ENCODE measurements at places on chromosomes 3 and 15.

DNA sequence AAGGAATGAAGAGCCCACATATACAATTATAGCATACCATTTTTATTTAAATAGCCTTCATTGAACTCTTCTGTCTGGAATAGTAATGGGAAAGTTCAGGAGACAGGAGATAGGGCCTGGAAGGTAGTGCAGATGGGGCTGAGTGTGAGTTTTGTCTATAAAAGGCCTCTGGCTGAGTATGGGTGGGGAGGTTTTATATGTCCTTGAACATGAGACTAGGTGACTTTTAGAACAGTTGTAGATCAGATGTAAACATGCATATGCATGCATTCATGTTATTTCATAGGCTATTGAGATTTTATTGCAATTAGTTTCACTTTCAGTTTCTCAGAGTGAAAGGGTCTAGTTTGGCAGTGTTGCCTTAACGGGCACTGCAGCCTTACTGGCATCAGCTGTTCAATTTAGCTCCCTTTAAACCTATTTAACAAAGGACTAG, 27.1 kb downstream of the CGGBP1 start:
- DNase-seq: no peak

DNA sequence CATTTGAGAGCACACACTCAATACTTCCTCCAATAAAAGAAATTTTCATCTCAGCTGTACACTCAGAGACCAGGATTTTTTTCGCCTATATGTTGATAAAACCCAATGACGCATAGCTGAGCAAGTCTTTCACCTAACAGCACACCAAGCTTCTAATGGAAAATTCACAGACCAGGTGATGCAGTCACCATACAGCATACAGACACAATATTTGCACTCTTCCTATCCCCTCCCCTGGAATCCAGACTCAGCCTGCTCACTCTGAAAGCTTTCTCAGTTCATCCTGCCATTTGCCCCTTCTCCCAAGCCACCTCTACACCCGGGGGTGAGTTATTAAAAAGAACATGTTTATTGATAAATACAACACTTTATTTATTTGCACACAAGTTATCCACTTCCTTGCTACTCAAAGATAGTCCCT, 1.7 kb downstream of the TBC1D5 start:
- no peak for DNase-seq

DNA sequence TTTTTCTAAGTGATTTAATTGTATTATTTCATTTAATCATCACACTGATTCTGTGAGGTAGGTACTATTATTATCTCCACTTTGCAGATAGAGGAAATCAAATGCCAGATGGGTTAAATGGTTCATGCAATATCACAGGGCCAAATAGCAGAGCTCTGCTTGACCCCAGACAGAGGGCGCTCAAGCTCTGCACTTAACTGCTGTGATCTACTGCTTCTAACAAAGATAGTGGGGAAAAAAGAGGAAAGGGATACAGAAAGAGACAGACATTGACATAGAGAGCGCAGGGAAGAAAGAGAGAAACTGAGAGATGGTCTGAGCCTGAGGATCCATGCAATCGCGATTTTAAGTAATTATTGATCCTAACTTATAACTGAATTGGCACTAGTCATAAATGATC, 279.1 kb upstream of the THRB start:
- DNase-seq: peak; percentile 24

GRCh38 chr15:69914960-69915359, 182.8 kb downstream of the TLE3 start:
- no peak for DNase-seq

- DNase-seq: no peak
Measured at GRCh38 chr3:153431076-153431475, 269.1 kb downstream of the RAP2B start.

GRCh38 chr3:65828706-65829105, 210.0 kb downstream of the MAGI1 start:
- DNase-seq: no peak

GRCh38 chr3:194255252-194256039, 95.7 kb downstream of the CPN2 start:
- no peak for DNase-seq

DNA sequence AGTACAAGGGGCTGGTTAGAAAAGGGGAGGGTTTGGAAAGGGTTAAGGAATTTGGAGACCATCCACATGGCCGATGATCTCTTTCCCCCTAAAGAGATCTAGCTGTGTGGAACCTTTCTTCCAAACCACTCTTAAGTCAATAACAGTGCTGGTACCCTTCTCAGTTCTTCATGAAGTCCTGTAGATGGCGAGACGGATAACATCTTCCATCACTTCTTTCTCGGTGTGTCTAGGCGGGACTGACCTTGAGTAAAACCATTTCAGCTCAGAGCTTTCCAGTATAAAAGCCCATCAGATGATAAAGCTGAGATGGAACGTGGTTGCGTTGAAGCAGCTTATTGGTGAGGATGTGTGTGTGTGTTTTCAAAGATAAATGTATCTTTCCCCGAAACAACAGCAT, 151.5 kb upstream of the BHLHE40 start:
- DNase-seq: no peak

DNA sequence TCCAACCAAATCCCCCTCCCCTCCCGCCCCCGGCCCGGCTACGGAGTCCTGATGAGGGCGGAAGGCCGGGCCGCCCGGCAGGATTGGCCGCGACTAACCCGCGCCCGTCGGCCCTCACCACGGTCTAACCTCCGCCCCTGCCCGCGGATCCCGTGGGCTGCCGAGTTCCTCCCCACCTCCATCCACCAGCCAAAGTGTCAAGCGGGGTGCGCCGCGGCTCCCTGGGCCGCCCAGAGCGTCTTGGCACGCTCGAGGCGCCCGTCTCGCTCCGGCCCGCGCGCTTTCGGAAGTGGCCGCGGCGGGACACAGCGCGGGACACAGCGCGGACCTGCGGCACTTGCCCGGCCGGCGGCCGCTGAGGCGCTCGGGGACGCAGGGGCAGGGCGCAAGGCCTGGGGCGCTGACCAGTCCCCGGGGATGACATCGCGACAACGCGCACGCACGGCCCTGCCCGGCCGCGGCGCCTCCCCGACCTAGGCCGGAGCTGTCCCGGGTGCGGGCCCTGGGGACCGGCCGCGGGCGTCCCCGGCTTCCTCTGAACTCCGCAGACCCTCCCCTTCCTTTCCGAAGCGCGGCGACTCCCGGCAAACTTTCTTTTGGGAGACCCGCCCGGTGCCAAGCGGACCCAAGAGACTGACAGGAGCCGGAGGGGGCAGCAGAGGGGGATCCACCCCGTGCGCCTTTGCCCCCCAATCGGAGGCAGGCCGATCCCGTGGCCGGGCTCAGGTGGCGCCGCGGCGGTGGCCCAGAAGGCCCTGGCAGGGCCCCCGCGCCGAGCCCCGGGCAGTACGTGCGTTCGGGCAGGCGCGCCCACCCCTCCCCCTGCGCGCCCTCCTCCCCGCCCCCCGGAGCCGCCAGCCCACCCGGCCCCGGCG, 112.8 kb upstream of the ICE2 start:
- peak; percentile 63 for DNase-seq

GRCh38 chr3:160748231-160748630, 7.8 kb upstream of the PPM1L start:
- no peak for DNase-seq

DNA sequence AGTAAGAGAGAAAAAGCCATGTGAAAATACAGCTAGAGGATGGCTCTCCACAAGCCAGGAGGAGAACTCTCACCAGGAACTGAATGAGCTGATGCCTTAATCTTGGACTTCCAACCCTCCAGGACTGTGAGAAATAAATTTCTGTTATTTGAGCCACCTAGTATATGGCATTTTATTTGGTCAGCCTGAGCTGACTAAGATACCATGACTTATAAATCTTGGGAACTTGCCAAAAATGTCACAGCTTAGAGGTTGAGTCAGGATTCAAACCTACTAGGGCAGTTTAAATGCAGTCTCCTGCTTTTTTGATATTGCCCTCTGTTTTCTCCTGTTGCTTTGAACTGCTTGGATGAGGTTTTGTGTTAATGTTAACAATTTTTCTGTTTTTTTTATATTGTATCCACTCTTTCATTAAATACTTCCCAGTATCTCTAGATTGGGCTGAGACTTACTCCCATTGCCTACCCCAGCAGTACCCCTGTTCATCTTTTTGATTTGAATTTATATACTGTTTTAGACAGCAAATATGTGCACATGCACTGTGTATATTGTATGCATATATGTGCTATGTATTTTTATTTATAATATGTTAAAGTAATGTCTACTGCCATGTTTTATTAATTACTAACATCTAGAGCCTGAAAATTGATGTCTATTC, 1223.2 kb downstream of the OTOL1 start:
- DNase-seq: no peak

GRCh38 chr3:159831466-159831865, 157.2 kb upstream of the IL12A start:
- DNase-seq: no peak

DNA sequence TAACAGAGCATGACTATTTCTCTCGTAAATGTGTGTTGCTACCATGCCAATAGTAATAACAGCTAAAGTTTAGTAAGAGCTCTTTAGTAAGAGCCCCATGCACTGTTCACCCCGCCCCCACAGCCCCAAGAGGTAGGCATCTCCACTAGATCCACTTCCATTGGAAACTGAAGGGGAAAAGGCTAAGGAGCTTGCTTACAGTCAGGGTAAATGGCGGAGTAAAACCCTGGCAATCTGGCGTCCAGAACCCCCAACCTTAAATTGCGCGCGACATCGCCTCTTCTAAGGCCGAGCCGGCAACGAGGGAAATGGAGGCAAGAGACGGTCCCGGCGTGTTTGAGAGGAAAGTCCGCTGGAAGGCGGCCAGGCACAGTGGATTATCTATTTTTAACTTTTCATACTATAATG, 654 bp upstream of the C3orf38 start:
- DNase-seq: no peak

GRCh38 chr3:180870008-180870699, 42.3 kb upstream of the FXR1 start:
- DNase-seq: no peak

- DNase-seq: no peak
Measured at GRCh38 chr15:55319537-55320237, 665 bp downstream of the PIGB start.

DNA sequence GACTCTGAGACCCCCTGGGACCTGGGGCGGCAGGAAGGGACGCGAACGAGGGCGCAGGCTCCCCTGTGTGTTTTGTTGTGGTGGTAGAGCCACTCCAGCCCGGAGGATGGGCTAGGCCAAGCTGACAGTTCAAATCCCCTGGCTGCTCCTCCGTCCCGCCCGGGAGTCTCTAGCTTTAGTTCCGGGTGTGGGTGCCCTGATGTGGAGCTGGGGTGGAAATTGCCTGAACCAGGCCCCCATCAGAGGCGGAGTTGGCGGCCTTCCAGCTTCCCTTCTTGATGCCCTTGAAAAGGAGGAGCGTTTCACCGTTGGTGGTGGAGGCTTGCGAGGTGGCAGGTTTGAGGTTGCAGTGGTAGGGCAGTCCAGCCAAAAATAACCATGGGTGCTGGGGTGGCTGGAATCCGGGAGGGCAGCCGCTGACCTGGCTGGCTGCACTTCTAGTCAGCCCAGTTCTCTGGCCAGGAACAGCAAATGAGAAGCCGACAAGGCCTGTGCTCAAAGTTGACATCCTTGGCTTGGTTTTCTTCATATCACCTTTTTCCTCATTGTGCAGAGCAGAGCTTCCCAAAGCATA, 817 bp downstream of the CLK3 start:
- no peak for DNase-seq

DNA sequence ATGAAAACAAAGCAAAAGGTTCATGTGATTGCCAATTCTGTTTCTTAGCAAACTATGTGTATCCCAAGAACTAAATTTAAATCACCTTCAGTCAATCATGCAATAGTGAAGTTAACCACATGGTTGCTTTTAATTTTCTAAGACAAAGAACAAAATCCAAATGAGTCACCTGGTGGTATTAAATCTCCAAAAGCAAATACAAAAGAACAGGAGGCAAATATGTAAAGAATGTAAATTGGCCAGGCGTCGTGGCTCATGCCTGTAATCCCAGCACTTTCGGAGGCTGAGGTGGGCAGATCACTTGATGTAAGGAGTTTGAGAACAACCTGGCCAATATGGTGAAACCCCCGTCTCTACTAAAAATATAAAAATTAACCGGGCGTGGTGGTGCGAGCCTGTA, 54.2 kb upstream of the PIK3R4 start:
- DNase-seq: no peak

GRCh38 chr3:184565421-184566211, 4.0 kb downstream of the EPHB3 start:
- DNase-seq: no peak

- DNase-seq: no peak
Measured at GRCh38 chr3:65534805-65535204, 503.9 kb downstream of the MAGI1 start.

GRCh38 chr3:47003461-47004368, 24.2 kb downstream of the NBEAL2 start:
- DNase-seq: no peak

GRCh38 chr15:85532689-85533088, 152.3 kb downstream of the AKAP13 start:
- no peak for DNase-seq

DNA sequence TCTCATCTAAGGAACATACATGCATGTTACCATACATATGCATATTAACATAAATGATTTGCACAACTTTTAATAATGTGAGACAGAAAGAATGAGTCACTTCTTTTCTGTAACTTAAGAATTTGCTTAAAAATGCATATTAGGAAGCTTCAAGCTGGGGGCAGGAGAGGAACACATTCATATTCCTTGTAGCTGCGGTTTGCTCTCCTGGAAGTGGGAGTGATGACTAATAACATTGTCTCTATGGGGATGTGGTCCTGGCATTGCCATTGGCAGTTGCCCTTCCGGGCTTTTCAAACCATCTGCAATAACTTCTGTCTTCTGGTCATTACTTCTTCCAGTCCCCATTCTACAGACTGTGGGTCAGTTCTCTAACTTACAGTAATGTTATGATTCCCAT, 15.6 kb downstream of the CHST2 start:
- no peak for DNase-seq

- no peak for DNase-seq
Measured at GRCh38 chr3:152615681-152616080, 219.2 kb upstream of the P2RY1 start.

- no peak for DNase-seq
Measured at GRCh38 chr3:108437439-108437838, 73.0 kb downstream of the MYH15 start.

All from substantia nigra (tissue), 51 donors.